Cortex of kidney (tissue), 1 donor: ENCODE measurements at places on chromosomes 2 and 18.

GRCh38 chr2:28568533-28568932 is 72.7 kb downstream of the PLB1 start:
- DNase-seq, result no peak

GRCh38 chr2:170689481-170689880 is 25.7 kb upstream of the SP5 start:
- DNase-seq, result no peak

- no peak for DNase-seq
Measured at GRCh38 chr2:32877587-32878510, 68.9 kb upstream of the LTBP1 start.

GRCh38 chr2:143068509-143068908 is 60.7 kb upstream of the ARHGAP15 start:
- DNase-seq, result no peak

- DNase-seq, result peak; percentile 68
Measured at GRCh38 chr2:44167908-44168680, 581 bp upstream of the PPM1B start.

DNA sequence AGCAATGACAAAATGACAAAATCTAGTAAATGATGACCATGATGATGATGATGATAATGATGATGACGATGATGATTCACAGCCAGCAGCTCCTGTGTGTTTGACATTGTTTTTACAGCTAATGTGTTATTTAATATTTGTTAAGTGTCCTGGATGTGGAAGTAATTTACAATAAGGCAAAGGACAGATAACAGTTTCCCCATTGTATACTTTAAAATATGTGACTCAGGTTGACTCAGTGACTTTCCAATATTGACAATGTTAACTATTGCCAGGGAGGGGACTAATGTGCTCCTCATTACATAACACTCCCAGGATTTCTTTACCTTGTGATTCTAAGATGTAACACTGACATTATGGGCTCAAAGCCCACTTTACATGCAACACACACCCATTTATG is 602.2 kb downstream of the FBXO15 start:
- DNase-seq, result no peak

GRCh38 chr18:79395308-79395640 is 456 bp upstream of the NFATC1 start:
- DNase-seq, result no peak

DNA sequence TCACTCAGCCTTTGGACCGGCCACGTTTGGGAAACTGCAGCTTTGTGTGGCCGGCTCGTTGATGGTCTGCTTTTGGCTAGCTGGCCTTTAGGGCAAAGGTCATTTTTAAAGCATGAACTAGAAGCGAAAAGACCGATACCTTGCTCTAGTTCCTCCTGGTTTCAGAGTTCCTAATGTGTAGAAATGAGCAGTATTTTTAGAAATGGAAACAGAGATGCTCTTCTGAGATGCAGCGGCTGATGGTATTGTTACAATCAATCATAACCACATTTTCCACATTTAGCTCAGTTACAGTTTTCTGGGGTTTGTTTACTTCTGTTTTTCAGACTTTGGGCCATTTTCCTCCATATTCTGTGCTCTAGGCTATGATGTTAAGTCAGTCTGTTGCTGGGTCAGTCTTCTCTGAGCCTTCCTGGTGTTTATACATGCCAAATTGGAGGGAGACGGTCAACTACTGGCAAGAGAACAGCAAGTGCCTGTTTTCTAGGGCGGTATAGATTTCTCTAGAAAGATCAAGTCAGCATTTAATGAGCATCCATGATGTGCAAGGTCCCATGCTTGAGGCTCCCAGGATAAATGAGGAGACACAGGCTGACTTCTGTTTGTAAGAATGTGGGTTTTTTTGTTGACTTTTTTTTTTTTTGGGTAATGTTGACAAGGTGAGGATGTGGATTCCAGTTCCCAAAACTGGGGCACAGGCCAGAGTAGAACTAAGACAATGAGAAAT is 28.0 kb downstream of the RNF144A start:
- DNase-seq, result no peak

DNA sequence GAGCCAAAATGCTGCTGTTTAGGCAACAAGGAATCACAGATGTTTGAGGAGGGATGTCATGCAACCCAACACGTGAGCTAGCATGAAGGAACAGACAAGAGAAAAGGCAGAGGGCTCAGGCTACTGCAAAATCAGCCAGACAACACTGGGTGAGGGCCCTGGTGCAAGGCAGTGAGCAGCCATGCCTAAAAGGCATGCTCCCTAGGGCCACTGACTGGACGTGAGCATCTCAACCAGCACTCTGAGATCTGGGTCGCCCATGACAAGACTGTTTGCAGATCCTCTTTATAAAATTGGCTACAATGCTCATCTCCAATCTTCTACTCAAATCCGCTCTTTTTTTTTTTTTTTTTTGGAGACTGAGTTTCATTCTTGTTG is 49.1 kb downstream of the KIAA2012 start:
- DNase-seq, result no peak

GRCh38 chr2:229921892-229922448 is at the start of gene TRIP12:
Gene TRIP12 (minus strand): TSS chr2:229922009. CDS start chr2:229880079, 41,930 bp downstream.
- DNase-seq, result peak; percentile 81

DNA sequence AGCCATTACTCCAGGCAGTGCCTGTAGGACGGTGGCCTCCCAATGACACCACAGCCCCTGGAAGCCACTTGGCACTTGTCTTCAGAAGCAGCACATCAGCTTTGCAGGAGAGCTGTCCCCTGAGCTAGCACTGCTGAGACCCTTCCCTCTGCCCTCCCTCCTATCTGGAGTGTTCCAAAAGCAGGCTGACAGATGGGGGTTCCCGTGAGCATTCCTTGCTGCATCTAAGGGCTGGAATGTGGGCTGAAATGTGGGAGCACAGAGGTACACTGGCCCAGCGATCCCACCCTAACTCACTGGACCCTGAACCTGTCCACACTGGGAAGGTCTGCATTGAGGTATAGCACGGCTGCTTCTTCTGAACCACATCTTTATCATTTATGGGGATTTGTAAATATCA is 230.1 kb downstream of the ANAPC1 start:
- no peak for DNase-seq

- no peak for DNase-seq
Measured at GRCh38 chr2:65443509-65444186, 11.2 kb upstream of the SPRED2 start.

DNA sequence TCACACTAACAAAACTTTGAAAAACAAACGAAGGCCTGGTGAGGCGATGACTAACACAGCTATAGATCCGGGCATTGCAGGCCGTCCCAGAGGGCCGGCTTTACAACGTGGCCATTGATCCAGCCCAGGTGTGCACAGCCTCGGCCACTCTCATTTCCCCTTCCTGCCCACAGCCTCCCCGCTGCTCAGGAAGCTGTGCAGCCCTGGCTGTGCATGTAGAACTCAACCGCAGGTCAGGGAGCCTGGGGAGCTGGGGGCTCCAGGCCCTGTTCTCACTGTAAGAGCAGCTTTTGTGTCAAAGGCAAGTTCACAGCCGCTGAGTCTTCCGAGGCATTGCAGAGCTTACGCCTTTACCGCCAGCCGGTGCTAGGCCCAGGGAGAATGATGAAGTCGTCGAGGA is 87.2 kb downstream of the LONRF2 start:
- DNase-seq, result no peak
